Suppressor macrophage (primary cell): ENCODE measurements at places on chromosomes 7 and 10.

- peak; percentile 94 for DNase-seq
Observed at GRCh38 chr10:102633287-102633686, 11.0 kb upstream of the TRIM8 start.

DNA sequence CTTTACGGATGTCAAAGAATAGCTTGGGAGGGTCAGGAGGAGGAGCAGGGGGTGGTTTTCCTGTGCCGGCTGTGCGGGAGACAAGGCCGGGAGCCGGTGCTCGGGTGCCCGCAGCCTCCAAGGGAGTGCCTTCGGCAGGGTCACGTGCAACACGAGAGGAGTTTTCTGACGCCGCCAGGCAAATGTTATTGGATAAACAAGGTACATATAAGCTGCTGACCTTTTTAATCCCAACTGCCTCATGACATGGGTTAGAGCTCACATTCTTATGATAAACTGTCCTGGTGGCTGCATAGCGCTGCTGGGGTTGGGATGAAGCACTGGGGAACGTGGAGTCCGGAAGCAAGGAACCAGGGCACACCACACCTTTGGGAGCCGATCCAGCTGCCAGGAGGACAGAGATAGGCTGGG lies 124.8 kb upstream of the PDLIM1 start:
- no peak for DNase-seq

GRCh38 chr7:10412422-10413019 lies 561.2 kb upstream of the PHF14 start:
- DNase-seq = peak; percentile 70

- no peak for DNase-seq
Observed at GRCh38 chr10:131166486-131166885, 145.0 kb downstream of the TCERG1L start.

- no peak for DNase-seq
Observed at GRCh38 chr7:51732116-51732515, 415.5 kb upstream of the COBL start.

DNA sequence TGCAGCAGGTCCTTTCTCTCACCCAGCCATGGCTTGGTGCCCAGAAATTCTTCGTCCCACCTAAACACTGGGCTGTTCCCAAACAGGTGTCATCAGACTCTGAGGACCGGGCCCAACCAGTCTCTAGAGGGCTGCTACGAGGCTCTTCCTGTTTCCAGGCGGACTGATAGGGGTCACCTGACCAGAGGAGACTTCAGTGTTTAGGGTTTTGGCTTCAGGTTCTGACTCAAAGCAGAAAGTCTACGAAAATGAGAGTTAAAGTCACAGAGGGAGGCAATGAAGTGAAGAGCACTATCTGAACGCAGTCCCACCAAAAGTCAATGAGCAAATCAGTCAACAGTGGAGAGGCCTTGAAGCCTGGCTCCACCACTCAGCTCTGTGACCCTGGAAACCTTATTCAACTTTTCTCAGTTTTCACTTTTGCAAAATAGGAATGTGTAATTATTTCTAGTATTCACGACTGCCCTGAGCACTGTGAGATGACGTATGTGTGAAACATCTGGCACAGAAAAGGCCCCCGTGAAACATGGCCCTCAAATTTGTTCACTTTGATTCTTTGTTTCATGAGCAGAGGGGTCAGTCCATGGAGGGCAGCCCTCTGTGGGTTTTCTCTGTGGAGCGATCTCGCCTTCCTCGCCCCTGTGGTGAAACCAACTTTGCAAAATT lies 189.9 kb upstream of the PDE1C start:
- no peak for DNase-seq

GRCh38 chr10:44651834-44652233 lies 259.3 kb upstream of the TMEM72 start:
- no peak for DNase-seq

DNA sequence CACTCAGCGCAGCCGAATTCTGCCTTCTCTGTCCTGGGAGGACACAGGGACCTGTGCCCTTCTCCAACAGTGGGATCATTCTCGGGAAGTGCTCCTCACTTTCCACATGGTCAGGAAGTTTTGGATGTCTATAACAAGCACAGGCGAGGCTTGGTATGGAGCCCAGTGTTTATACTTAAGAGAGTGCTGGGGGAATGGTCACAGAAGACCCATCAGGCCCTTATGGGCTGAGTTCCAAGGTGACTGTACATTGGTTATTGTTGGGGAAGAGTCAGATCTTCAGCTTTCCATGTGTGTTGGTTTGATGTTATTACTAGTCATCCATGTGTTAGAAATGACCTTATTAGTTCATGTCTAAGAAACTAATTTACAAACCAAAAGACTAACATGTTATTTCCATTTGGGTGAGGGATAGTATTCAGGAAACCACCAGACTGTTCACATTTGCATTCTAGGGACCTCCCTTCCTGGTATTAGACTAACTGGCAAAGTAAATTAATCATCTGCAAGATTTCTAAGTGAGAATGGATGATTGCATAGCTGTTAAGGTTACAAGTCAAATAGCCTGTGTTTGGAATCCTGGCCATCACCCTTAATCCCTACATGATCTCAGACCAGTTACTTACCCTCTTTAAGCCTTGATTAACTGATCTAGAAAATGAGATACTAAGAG lies 834.2 kb downstream of the LRMDA start:
- no peak for DNase-seq

DNA sequence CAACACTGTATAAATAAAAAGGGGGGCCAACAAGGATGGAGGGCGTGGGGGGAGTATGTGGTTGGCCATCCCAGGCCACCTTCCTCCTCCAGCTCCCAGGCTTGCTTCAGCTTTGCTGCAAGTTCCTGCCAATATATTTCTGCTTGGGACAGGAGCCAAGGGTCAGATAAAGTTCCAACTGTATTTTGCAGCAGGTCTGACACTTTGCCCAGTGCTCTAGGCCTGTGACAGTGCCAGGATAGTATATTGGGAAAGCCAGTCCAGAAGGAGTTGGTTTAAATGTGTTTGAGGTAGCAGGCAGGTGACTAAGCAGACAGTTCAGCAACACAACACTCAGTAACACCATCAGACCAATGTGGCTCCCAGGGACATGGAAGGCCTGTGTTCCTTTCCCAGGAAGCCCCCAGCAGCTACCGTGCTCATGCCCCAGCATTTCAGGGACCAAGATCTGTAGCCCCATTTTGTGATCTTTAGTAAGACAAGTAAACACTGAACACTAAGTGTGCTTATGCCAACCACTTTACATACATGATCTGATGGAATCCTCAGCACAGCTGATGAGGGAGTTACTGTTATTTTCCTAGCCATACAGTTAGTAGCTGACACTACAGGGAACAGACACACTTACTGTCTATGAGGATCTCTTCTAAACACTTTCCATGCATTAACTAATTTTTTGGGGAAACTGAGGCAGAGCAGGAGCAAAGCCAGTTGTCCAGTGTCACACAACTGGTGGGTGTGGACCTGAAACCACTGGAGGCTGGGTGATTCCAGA lies 38.9 kb downstream of the DNAJB12 start:
- DNase-seq = peak; percentile 52

DNA sequence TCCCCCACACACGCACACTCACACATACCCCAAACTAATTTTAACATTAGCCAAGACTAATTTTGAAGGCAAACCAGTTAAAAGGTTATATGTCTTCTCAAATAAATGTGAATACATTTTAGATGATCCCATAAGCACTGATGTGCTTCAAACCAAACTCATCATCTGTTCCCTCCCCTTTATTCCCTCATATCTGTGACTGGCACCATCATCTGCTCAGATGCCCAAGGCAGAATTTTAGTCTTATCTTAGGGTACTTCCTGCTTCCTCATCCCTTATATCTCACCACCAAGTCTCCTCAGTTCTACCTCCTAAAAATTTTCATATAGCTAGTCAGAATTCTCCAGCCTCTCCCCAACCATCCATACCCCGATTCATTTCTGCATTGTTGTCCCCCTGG lies 80.4 kb downstream of the UPF2 start:
- DNase-seq = no peak

- no peak for DNase-seq
Observed at GRCh38 chr10:103044942-103045489, 126.9 kb downstream of the CNNM2 start.

DNA sequence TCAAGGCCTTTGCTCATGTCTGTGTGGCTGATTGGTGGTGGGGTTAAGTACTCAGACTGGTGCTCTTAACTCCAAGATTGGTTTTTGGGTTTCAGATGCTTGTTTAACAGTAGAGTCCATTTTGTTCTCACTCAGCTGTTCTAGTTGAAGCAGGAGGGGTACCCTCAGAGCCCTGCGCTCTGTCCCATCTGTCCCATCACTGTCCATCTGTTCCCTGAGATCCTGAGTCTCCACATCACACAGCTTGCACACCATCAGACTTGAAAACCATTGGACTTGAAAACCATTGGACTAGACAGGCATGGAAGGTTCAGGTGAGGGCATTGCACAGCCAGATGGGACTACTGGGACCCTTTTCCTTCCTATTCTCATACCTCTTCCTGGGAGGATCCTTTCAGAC lies 39.3 kb downstream of the TMEM178B start:
- no peak for DNase-seq

DNA sequence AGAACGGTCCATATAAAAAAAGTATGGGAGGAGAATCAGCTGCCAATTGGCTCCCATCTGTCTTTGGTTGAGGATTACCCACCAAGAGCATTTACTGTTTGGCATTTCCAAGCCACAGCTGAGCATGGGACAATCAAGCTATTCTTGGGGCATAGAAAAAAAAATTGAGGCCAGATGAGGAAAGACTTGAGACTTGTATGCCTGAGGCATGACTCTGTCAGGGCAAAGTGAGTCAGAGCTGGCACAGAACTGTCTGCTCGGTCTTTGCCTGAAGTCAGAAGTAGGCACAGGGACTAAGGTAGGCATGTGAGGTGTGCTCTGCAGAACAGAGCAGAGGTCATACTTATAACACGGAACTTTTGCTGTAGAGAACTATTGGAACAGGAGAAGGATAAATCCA lies 126.5 kb upstream of the CHRM2 start:
- no peak for DNase-seq

- DNase-seq = peak; percentile 88
Observed at GRCh38 chr10:71727738-71728737, 8.5 kb upstream of the C10orf105 start.

GRCh38 chr7:32588657-32589056 lies 93.4 kb downstream of the AVL9 start:
- DNase-seq = peak; percentile 43
